ENCODE measurements at places on chromosomes 12 and 14. TPM values are rescaled to one million over a fixed set of nuclear protein-coding genes. Genes with fewer than 3 reads are reported as not detected.
A peak's percentile ranks its signal among the peaks of the same experiment; 100 is the strongest.

DNA sequence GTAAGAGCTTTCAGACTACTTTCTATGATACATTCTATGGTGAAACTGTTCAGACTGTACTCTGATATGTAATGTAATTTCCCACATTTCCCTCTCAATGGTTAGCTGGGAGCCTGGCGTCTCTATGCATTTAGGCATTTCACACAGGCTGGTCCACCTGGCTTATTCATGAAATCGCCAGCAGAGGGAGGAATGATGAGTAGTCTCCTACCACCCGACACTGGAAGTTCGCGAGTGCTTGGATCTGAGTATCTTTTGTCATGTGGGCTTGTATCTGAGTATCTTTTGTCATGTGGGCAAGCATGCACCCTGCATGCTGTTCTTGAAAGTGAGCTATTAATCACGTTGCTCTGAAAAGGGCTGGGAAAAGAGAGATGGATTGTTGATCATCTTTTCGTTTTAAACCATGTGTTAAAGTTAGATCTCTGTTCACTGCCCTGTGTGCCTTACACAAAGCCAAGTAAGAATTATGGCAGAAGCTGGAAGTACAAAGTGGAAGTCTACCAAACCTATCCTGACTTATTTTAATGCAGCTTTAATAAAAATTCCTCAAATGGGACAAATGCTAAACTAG, 235.0 kb downstream of the ATP23 start:
- H3K27ac ChIP-seq, result no peak overlapping the region
- no peak for DNase-seq
- no peaks in the 10 kb centered on the region for H3K4me1 ChIP-seq
- no peaks in the 10 kb centered on the region for H3K27me3 ChIP-seq

IKZF4 gene
- total RNA-seq, result not detected

DNA sequence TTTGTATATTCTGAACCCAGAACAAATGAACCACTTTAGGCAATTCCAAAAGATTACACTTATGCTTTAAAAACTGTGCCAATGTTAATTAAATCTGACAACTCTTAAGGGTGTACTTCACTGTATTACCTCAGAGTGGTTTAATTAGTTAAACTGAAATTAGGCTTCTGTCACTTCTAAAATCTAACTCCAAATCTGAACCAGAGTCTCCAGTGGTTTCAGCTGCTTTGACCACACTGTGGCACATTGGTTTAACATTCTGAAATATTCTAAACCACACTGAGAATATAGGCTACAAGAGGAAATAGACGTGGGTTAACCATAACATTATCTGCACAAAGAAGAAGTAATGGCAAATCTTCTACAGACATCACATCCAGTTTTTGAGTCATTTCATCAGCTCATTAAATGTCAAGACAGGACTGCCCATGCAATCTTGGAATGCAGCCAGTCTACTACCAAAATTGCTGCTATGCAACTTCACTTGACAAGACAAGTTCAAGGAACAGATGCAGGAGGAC, 94.8 kb downstream of the LRP6 start:
- no peak overlapping the region for H3K4me3 ChIP-seq
- H3K27me3 ChIP-seq, result no peaks in the 10 kb centered on the region
- H3K27ac ChIP-seq, result no peak overlapping the region
- no peak for DNase-seq

GRCh38 chr14:31592631-31593030, 31.4 kb downstream of the NUBPL start:
- no peak overlapping the region for H3K4me3 ChIP-seq
- H3K36me3 ChIP-seq, result no peaks in the 10 kb centered on the region
- H3K27ac ChIP-seq, result no peak overlapping the region
- H3K27me3 ChIP-seq, result no peaks in the 10 kb centered on the region
- no peaks in the 10 kb centered on the region for H3K4me1 ChIP-seq
- no peak for DNase-seq

DNA sequence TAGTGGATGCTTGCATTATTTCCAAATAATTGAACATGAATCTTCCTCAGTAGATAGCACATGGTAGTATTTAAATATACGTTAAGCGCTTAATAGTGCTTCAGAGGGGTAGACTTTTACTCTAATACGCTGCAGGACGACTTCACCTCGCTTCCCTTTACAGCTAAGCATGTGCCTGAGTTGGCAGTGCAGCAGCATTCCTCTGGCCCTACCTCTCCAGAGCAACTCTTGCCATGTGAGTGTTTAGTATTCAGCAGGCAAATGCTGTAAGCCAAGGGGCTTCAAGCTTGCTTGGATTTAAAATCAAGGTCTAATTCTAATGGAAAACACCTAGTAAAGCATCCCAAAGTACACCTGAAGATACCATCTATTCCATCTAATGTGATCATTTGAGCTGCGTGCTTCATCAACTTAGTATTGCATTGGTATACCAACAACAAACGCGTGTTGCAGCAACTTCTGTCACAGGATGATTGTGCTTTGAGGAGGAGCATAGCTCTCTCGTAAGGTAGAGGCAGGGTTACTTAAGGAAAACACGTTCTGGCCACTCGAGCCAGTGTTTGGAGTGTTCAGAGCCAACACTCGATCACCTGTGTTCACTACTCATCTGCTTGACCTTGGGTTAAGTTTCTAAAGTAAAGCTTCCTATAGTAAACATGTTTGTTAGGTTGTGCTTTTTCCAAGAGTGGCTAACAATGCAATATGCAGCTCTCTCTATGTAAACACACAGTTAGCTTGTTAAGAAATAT, 60.6 kb downstream of the PIWIL1 start:
- no peaks in the 10 kb centered on the region for H3K36me3 ChIP-seq
- no peak overlapping the region for H3K4me3 ChIP-seq
- no peak overlapping the region for H3K27ac ChIP-seq
- H3K4me1 ChIP-seq, result no peaks in the 10 kb centered on the region
- no peaks in the 10 kb centered on the region for H3K27me3 ChIP-seq
- no peak for DNase-seq

- H3K27ac ChIP-seq, result peak overlapping the region; percentile 62
- H3K27me3 ChIP-seq, result no peaks in the 10 kb centered on the region
- no peaks in the 10 kb centered on the region for H3K36me3 ChIP-seq
- peak overlapping the region; percentile 41 for H3K4me3 ChIP-seq
- H3K4me1 ChIP-seq, result no peaks in the 10 kb centered on the region
Observed at GRCh38 chr14:69260861-69261564, 1.1 kb downstream of the GALNT16 start.

KRT5 gene
- total RNA-seq, result 33.7 TPM

- H3K4me1 ChIP-seq, result no peaks in the 10 kb centered on the region
- no peaks in the 10 kb centered on the region for H3K27me3 ChIP-seq
- no peak overlapping the region for H3K27ac ChIP-seq
- H3K36me3 ChIP-seq, result no peaks in the 10 kb centered on the region
- DNase-seq, result no peak
- H3K4me3 ChIP-seq, result no peak overlapping the region
Observed at GRCh38 chr14:97282210-97283004, 485.2 kb downstream of the VRK1 start.

- peak overlapping the region; percentile 4 for H3K27ac ChIP-seq
- no peak for DNase-seq
- H3K4me3 ChIP-seq, result no peak overlapping the region
- no peaks in the 10 kb centered on the region for H3K4me1 ChIP-seq
- no peaks in the 10 kb centered on the region for H3K36me3 ChIP-seq
- no peaks in the 10 kb centered on the region for H3K27me3 ChIP-seq
Observed at GRCh38 chr12:67662910-67663538, 14.5 kb downstream of the DYRK2 start.

STAC3 gene
- 1.0 TPM for total RNA-seq

DNA sequence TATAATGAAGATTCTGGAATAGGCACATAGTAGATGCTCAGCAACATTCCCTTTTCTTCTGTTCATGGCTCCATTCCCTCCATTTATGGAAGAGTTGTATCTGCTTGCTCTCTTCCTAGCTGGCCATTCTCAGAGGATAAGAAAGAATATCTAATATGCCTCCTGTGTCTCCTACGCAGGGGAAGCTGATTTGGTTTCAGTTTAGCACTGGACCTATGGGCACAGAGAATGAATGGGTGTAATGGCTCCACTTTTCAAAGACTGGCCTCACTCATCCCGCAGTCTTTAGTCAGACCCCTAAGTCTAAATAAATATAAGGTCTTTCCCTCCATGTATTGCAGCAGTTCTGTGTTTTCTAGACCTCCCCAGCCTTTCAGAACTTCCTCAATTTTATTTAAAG, 2.0 kb downstream of the PKP2 start:
- H3K27ac ChIP-seq, result no peak overlapping the region
- H3K27me3 ChIP-seq, result no peaks in the 10 kb centered on the region
- DNase-seq, result no peak
- H3K4me3 ChIP-seq, result no peak overlapping the region

DNA sequence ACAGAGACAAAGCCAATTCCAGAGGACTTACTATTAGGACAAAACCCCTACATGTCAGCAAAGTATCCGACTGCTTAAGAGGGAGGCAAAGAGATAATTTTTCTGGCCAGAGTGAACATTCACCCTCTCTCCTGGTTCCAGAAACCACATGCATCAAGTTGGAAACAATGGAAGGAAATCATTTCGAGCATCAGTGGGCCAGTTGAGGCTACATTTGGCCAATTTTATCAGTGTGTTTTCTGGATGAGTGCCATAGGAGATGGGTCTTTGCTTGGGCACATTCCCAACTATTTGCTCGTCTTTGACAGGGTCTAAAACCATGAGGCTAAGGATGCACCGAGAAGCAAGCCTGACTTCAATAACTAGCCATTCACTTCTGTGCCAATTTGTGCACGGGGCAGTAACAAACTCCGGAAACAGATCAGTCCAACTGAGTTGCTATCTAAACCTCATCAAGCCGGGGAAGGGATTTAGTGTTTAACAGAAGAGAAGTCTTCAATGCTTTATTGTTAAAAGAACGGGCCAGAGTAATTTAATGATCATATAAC, 17.4 kb downstream of the EGLN3 start:
- DNase-seq, result no peak
- no peaks in the 10 kb centered on the region for H3K36me3 ChIP-seq
- H3K4me3 ChIP-seq, result no peak overlapping the region
- no peak overlapping the region for H3K27ac ChIP-seq

DNA sequence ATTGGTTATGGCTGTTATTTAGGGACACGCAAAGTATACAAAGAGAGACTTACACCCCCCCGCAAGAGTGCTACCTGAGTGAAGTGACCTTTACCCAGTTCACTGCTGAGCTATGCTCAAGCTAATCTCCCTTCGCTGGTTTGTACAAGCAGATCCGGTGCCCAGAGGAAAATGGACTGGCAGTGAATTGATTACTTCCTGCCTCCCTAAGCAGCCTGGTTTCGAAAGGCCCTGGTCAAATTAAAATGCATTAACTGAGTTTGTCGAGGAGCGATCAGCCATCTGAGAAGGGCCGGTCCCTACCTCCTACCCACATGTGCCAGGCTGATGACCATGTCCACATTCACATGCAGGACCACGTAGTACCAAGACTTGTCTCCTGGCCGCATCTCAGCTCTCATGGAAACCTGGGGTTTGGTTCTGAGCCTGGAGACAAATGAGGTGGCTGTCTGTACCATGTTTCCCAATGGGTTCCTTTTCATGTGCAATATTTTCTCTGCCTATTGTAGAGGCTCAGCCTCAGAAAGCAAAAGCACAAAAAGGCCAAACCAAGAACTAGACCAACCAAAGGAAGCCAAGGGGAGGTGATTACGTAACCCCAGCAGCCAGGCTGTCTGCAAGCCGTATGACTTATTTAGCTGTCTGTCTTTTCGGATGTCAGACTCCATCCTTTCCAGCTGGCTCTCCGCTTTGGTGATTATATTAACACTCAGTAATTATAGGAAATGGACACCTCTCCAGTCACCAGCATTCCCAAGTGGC, 284.7 kb upstream of the PWP1 start:
- no peak overlapping the region for H3K4me3 ChIP-seq
- H3K36me3 ChIP-seq, result no peaks in the 10 kb centered on the region
- no peak for DNase-seq
- H3K4me1 ChIP-seq, result no peaks in the 10 kb centered on the region
- H3K27ac ChIP-seq, result no peak overlapping the region
- no peaks in the 10 kb centered on the region for H3K27me3 ChIP-seq

GRCh38 chr14:36773558-36773957, 111.9 kb downstream of the PAX9 start:
- H3K36me3 ChIP-seq, result no peaks in the 10 kb centered on the region
- no peak overlapping the region for H3K27ac ChIP-seq
- no peaks in the 10 kb centered on the region for H3K27me3 ChIP-seq
- no peak for DNase-seq

DNA sequence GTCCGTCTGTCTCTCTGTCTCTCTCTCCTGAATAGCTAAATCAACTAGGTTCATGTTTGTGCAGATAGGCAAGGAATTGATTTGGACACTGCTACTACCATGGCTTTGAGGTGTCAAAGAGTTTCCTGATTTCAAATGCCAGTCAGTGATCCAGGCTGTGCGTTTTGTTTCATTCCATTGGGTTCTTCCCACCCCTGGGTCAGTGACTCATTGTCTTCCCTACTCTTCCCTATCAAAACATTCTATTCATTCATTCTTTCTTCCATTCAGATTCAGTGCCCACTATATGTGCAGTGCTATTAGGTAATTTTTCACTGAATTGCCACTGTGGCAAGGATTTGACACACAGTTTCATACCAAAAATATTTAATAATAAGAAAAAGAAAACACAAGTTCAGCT, 50.4 kb downstream of the RPH3A start:
- DNase-seq, result no peak
- H3K4me3 ChIP-seq, result no peak overlapping the region

All from uterus (tissue), 4 donors.